ENCODE measurements at places on chromosomes 3 and 15.

DNA sequence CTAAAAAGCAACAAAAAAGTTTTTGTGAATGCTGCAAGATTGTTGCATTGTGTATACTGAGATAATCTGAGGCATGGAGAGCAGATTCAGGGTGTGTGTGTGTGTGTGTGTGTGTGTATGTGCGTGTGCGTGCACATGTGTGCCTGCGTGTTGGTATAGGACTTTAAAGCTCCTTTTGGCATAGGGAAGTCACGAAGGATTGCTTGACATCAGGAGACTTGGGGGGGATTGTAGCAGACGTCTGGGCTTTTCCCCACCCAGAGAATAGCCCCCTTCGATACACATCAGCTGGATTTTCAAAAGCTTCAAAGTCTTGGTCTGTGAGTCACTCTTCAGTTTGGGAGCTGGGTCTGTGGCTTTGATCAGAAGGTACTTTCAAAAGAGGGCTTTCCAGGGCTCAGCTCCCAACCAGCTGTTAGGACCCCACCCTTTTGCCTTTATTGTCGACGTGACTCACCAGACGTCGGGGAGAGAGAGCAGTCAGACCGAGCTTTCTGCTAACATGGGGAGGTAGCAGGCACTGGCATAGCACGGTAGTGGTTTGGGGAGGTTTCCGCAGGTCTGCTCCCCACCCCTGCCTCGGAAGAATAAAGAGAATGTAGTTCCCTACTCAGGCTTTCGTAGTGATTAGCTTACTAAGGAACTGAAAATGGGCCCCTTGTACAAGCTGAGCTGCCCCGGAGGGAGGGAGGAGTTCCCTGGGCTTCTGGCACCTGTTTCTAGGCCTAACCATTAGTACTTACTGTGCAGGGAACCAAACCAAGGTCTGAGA is 4.7 kb downstream of the BHLHE40 start:
- DNase-seq = peak; percentile 36

GRCh38 chr3:5002871-5003247 is 23.6 kb downstream of the BHLHE40 start:
- DNase-seq = no peak

- no peak for DNase-seq
These were observed 36.1 kb downstream of the IGF1R start for GRCh38 chr15:98684436-98684835.

DNA sequence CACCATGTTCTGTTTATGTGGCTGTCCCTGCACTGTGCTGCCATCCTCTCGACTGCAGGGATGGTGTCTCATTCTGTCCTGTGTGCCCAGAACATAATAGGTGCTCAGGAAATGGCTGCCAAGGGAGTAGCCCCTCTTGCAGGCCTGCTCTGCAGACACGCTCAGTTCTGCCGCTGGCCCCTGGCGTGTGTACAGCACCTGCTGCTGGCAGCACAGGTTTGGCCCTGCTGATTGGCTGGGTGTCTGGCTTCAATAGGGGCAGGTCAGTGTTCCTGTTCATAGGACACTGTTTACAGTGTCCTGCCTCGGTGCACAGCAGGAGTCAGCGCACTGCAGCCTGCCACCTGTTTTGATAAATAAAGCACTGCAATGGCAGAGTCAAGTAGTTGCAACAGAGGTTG is 146.9 kb downstream of the DNAJB8 start:
- DNase-seq = no peak

GRCh38 chr3:43584043-43584826 is 37.6 kb downstream of the ANO10 start:
- DNase-seq = no peak

DNA sequence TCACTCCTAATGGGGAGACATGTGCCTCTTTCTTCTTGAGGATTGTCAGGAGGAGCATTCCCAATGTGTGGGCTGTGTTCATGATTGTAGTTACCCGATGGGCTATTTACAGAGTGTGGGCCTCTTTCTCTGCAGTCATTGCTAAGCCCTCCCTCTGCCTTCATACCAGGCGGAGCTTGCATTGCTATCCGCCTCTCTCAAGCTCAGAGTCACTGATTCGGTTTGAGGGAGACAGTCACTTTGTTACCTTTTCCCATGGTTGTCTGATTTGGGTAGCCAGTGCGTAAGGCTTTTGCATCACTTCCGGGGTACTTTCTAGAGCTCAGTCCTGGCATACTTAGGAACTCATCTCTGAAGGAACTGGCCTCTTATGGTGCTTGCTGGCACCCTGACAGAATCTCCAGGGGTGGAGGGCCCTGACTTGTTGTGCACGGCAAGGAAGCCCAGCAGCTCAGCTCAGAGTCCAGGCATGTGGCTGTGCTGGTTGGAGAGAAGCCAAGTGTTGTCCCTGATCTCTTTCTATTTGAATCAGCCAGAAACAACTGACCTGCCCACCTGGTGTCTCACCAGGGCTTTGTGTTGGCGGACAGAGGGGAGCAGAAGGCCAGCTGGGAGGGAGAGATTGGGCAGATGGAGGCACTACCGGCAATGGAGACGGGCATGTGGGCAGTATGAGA is 79.8 kb downstream of the EPHB1 start:
- DNase-seq = no peak

DNA sequence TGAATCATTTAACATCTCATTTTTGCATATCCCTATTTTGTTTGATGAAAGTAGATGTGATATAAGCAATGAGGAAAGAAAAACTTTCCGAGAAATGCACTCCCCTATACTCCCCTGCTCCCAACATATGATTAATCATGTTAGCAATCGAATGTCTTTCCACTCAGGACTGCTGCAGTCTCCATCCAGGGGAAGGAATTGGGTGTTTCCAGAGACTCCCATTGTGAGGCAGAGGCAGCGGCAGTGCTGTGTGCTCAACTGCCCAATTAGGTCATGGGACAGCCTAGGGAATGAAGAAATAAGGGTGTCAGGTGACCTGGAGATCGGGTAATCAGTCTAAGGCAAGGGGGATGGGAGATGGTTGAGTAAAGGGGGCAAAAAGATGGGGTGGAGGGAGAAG is 268.6 kb upstream of the MEIS2 start:
- DNase-seq = no peak

DNA sequence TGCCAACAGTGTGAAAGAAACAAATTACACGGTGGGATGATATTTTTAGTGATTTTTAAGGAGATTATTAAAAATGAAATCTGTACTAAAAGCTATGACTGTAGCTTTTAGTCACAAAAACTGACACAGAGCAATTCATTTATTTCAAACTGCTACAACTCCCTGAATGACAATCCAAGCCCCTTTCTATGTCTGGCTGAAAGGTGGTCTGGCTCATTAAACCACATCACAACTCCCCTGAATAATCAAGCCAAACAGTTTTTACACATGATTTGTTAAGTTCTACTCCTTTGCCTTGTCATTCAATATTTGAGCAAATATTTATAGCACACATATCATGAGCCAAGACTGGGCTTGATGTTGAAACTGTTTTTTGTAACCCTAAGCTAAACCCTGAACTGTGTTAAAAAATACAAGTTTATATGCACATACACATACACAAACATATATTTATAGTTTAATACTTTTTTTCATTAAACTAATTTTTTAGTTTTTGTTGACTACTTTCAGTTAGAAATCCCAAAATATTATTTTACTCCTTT is 125.5 kb downstream of the RBMS3 start:
- DNase-seq = no peak
